Bronchial smooth muscle cell (primary cell): ENCODE measurements at places on chromosomes 2 and 18. TPM values are rescaled to one million over a fixed set of nuclear protein-coding genes. Genes with fewer than 3 reads are reported as not detected.

Gene FAM110C
- not detected in 2 replicates for total RNA-seq

Gene CCDC85A
- total RNA-seq = 0.32 TPM in 1 of 2 replicates, not detected in the other

Gene CRYGD
- total RNA-seq = not detected in 2 replicates

Gene SERPINB11
- total RNA-seq = not detected in 2 replicates

Gene FAM237A
- total RNA-seq = not detected in 2 replicates

Gene M1AP
- total RNA-seq = not detected in 2 replicates

Gene GCFC2
- 3.6 and 6.8 TPM in 2 replicates for total RNA-seq

Gene TRABD2A
- total RNA-seq = 3.5 and 6.8 TPM in 2 replicates

Gene OTOS
- not detected in 2 replicates for total RNA-seq

Gene AFF3
- total RNA-seq = under 0.01 and 0.34 TPM in 2 replicates

Gene PROKR1
- not detected in 2 replicates for total RNA-seq

Gene SIGLEC15
- 1.2 and 3.2 TPM in 2 replicates for total RNA-seq

Gene MERTK
- 0.63 and 0.86 TPM in 2 replicates for total RNA-seq

Gene GALNT13
- under 0.01 TPM in 1 of 2 replicates, not detected in the other for total RNA-seq

Gene SEPTIN10
- 101 and 119 TPM in 2 replicates for total RNA-seq

Gene ARHGEF4
- 2.2 and 5.2 TPM in 2 replicates for total RNA-seq

Gene ONECUT2
- under 0.01 TPM in 1 of 2 replicates, not detected in the other for total RNA-seq

Gene CDK5R2
- total RNA-seq = not detected in 2 replicates

Gene RAB17
- total RNA-seq = 0.17 and 0.47 TPM in 2 replicates

Gene NPHP1
- 5.5 and 5.7 TPM in 2 replicates for total RNA-seq

Gene SPDYA
- 0.86 and 1.3 TPM in 2 replicates for total RNA-seq

Gene GCA
- 0.95 and 1.7 TPM in 2 replicates for total RNA-seq

Gene LDLRAD4
- 0.16 TPM in 1 of 2 replicates, not detected in the other for total RNA-seq

Gene ATP8B1
- 10.6 and 15.5 TPM in 2 replicates for total RNA-seq

Gene ANKRD30BL
- total RNA-seq = not detected in 2 replicates

Gene NMUR1
- total RNA-seq = 0.09 TPM in 1 of 2 replicates, not detected in the other

Gene MAL
- 0.16 and 0.17 TPM in 2 replicates for total RNA-seq

Gene UGT1A3
- total RNA-seq = not detected in 2 replicates

Gene NEMP2
- 3.5 and 4.4 TPM in 2 replicates for total RNA-seq

Gene SP100
- 62.9 and 107 TPM in 2 replicates for total RNA-seq

Gene GPR17
- not detected in 2 replicates for total RNA-seq

Gene LHCGR
- not detected in 2 replicates for total RNA-seq

Gene SKOR2
- not detected in 2 replicates for total RNA-seq

Gene ANO7
- 0.09 and 0.63 TPM in 2 replicates for total RNA-seq

Gene C2orf42
- 15.8 and 25.9 TPM in 2 replicates for total RNA-seq

Gene LYPD1
- 0.26 and 1.7 TPM in 2 replicates for total RNA-seq
